ENCODE measurements at places on chromosomes 6 and 20.

- DNase-seq, result no peak
Observed at GRCh38 chr6:5190507-5190906, 70.2 kb downstream of the LYRM4 start.

DNA sequence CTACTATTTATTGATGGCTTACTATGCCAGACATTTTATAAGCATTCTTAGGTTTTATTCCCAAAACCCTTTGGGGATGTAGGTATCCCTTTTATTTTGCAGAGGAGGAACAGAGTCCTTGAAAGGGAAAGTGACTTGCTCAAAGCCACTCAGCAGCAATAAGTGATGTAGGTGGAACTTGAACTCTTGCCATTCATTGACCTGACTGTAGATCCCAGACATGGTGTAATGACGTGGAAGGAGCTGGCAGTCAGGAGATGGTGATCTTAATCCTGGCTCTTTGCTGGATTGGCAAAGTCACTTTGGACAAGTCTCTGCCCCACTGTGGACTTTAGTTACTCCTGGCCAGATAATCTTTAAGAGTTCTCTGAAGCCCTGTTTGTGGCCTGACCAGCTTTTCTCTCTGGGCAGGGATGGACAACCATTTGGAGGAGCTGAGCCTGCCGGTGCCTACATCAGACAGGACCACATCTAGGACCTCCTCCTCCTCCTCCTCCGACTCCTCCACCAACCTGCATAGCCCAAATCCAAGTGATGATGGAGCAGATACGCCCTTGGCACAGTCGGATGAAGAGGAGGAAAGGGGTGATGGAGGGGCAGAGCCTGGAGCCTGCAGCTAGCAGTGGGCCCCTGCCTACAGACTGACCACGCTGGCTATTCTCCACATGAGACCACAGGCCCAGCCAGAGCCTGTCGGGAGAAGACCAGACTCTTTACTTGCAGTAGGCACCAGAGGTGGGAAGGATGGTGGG, 1.6 kb downstream of the DBNDD2 start:
- no peak for DNase-seq

DNA sequence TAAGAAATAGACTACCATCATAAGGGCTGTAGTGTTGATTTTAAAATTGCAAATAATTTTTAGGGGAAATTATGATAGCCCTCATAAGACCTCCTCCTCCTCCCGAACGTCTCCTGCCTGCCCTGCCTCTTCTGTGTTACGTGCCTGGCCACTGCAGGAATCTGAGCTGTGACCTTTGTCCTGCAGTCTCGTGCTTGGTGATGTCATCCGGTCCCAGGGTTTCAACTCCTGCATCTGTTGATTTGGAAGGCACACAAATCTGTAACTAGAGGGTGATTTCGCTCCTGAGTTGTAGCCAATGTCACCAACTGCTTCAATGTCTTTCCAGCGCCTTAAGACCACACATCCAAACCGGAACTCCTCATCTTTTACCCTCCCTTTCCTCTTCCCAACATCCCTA, 163.2 kb downstream of the AIG1 start:
- DNase-seq, result no peak

GRCh38 chr20:43919686-43920403, 5.2 kb downstream of the TOX2 start:
- DNase-seq, result no peak

- DNase-seq, result peak; percentile 68
Observed at GRCh38 chr20:46349035-46349741, 40.9 kb upstream of the CDH22 start.

DNA sequence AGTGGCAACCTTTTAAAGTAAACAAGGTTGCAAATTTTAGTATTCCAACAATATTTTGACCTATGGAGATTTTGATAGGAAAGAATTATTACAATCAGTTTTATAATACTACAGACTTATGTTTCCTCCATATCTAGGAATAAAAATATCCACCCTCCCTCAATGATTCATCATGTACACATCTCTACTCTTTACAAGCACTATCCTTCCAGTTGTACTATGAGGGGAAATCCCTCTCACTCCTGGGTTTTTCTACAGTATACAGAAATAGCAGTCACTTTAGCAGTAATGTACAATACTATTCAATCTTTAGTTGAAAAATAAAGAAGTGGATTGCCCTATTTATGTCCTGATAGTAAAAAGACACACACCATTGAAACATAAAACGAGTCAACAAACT, 46.3 kb upstream of the SCML4 start:
- no peak for DNase-seq

DNA sequence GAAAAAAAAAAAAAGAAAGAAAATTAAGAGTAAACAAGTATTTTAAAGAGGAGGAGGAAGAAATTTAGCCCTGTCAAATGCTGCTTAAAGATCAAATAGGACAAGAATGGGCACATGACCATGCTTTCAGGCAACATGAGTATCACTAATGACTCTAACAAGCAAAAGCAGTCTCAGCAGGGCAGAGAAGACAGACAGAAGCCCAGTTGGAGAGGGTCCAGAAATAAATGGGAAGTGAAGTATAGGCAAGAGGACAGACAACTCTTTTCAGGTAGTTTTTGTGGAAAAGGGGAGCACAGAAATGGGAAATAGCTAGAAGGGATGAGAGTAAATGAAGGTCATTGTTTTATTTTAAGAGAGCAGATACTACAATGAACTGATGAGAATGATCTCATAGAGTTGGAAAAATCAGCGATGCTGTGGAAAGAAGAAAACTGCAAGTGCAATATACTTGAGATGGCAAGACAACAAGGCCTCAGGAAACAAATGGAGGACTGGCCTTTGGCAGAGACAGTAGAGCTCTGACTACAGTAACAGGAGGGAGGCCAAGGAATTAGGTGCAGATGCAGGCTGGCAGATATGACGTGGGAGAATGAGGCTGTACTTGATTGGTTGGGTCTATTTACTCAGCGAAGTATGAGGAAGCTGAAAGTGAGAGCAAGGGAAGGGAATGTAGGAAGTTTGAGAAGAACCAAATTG, 40.3 kb downstream of the KIF6 start:
- DNase-seq, result no peak

- no peak for DNase-seq
Observed at GRCh38 chr6:167668019-167668753, 158.5 kb upstream of the AFDN start.

DNA sequence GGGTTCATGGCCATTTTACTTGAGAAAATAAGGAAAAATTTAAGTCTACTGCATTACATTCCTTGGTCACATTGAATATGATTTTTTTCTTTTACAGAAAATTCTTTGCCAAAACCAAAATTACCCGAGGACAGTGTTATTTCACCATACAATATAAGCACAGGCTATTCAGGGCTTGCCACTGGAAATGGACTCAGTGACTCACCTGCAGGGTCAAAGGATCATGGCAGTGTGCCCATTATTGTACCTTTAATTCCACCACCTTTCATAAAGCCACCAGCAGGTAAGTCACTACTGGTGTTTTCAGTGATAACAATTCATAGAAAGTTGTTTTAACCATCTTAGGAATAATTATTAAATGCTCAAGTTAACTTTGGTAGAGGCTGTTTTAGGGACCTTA, 16.2 kb downstream of the SOBP start:
- no peak for DNase-seq

- no peak for DNase-seq
Observed at GRCh38 chr6:136077834-136078576, 172.1 kb downstream of the MTFR2 start.

DNA sequence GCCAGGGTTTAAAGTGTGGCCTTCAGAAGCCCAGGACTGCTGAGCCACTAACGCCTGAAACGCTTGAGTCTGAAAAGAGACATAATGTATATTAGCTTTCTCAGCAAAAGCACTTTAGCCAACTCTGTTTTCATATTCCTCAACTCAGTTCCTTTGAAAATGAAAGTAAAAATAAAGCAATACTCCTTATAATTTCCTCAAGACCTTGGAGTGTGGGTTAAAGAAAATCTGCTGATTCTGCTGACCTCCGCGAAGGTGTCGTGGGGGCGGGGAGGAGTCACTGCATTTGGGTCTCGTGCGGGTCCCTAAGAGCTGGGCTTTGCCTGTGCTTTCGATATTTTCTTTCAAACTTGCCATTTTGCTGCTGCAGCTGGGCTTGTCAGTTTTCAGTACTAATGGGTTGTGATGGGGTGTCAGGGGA, 142.2 kb upstream of the ARID1B start:
- DNase-seq, result no peak

GRCh38 chr6:35363293-35363750, 21.0 kb downstream of the PPARD start:
- DNase-seq, result no peak

- DNase-seq, result no peak
Observed at GRCh38 chr6:34098045-34098936, 47.6 kb downstream of the GRM4 start.

- DNase-seq, result no peak
Observed at GRCh38 chr6:84197708-84198107, 29.7 kb downstream of the CEP162 start.

GRCh38 chr6:64213697-64214096, 578.1 kb downstream of the PHF3 start:
- no peak for DNase-seq

DNA sequence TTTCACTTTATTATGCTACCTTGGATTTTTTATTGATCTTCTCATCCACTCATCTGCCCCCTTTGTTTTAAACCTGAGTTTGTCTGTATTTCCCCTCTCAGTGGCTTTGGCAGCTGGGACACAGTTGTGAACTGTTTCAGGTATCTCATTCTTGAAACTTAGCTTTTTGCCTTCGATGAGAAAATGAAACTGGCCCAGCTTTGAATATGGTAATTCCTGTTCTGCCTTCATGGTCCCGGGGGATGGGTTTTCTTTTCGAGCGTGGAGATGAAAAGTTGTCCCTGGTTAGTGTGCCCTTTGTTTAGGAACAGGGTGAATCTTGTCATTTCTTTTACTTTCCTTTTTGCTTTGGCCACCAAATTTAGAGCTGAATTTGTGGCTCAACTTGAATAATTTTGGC, 25.6 kb downstream of the DHX35 start:
- DNase-seq, result no peak

GRCh38 chr6:36655085-36655724, 23.3 kb upstream of the CDKN1A start:
- no peak for DNase-seq

DNA sequence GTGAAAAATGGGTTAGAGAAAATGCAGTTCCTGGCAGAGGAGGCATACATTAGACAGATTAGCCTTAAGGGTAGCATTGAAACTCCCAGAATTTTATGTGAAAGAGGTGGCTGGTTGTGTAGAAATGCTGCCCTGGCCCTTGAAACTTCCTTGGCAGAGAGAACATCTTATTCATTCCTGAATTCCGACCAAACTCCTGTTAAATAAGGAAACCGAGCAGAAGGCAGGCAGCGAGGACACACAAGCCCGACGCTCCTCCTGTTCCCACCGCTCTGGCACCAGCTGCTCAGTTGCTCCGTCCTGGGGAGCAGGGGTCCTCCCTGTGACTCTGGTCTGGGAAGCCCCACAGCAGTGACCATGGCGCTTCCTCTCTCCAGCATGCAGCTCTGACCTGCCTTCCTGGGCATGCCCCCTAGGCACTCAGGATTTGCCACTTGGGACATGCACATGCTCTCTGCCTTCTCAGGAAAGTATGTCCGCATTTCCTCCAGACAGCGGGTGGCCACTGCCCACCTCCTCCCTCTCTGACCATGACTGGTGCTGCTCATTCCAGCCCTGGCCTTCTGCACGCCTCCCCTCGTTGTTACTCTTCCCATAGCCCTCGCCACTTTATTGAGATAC, 35.2 kb upstream of the CLDN20 start:
- no peak for DNase-seq

DNA sequence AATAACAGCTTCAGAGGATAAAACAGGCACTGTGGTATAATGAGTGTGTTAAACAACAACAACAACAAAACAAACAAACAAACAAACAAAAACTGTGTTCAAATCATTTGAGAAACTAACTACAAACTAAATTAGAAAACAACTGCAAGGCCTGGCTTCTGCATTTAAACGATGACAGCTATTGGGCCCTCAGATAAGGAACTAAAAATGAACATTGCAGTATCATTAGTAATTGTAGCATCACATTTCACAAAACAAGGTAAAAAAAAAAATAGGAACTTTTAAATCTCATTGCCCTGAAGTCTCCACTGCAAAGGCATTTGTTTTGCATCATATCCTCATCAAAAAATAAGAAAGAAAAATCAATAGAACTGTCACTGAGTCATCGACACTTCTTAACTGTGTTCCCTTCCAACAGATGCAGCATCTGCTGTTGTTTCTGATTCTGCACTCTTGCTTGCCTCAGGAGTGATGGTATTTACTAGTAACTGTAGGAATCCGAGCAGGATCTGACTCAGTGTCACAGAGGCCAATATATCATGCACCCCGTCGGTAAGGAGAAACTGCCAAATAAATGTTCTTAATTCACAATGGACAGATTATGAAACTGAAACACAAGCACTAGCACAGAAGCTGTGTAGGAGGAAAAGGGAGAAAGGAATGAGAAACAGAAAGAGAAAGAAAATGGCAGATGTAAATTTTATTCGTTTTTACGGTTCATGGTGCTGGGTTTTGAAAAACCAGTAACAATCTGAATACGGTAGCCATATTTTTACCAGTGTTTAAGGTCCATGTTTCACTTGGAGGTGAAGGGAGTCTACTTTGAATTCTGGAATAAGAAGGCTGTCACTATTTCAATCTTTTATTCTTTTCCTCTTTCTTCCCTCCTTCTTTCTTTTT, 365.7 kb upstream of the EPHA7 start:
- DNase-seq, result no peak

GRCh38 chr6:115817161-115817560, 243.5 kb downstream of the FRK start:
- no peak for DNase-seq

DNA sequence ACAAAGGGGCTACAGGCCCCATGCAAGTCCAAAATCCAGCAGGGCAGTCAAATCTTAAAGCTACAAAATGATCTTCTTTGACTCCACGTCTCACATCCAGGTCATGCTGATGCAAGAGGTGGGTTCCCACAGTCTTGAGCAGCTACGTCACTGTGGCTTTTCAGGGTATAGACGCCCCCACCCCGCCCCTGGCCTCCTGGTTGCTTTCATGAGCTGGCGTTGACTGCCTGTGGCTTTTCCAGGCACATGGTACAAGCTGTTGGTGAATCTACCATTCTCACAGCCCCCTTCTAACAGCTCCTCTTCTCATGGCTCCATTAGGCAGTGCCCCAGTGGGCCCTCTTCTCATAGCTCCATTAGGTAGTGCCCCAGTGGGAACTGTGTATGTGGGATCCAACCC, 47.0 kb downstream of the NT5E start:
- DNase-seq, result no peak

DNA sequence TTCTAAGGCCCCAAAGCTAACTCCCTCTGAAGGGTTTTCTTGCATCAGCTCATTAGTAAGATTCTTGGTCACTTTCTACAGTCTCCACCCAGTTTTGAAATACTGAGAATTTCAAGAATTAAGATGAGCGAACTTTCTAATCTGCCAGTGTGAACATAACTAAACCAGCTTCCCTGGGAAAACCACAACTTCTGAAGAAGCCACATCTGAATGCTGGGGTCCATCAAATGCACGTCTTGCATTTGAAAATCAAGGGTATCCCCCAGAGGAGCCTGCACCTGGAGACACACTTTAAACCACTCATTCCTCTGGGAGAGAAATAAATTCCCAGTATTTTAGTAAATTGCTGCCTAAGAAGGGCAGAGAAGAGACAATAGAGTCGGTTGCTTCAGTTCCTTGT, 292.1 kb upstream of the CDH4 start:
- DNase-seq, result no peak

Data from D721Med (cell line).